ENCODE measurements at places on chromosomes 12 and 14.

GRCh38 chr14:49745191-49745590 lies 22.8 kb upstream of the KLHDC2 start:
- DNase-seq, result no peak

- peak; percentile 91 for DNase-seq
Observed at GRCh38 chr14:30223385-30223785, 295.7 kb upstream of the PRKD1 start.

DNA sequence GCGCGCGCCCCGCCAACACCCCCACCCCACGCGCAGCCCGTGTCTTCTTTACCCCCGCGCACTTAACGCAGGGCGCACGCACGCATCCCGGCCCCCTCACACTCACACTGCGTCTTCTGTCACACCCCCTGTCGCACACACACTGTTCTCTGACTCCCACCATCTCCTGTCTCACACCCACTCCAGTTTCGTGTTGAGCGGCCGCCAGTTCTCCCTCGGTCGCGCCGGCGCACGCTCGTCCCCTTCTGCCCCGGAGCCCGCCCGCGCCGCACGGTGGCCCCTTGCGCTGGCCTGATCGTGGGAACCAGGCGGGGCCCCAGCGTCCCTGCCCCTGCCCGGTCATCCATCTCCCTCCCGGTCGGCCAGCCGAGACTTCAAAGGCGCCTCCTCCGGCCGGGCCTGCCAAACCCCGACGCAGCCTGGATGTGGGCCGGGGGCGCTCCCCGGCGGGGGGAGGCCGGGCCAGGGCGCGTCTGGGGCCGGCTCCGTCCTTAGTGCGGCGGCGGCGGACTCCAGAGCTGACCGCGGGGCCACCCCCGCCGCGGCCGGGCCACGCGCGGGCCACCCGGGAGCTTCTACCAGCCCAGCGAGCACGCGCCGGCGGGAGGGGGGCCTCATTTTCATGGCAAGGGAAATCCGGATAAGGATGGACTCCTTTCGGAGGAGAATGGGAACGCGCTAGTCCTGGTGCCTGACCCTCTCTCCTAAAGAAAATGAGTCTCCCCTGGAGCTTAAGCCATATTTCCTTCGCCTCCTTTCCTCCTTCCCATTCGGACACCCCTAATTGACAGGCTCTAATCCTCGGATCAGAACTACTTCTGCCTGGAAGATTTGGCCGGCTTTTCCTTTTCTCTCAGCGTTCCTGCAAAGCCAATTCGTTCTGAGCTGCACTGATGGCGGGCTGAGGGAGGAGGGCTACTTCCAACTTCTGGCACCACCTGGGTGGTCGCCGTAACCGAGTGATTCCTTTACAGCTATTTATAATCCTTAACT lies 82.0 kb upstream of the HMGA2 start:
- DNase-seq, result no peak

- DNase-seq, result no peak
Observed at GRCh38 chr12:56391721-56392120, 29.1 kb upstream of the APOF start.

- DNase-seq, result peak; percentile 15
Observed at GRCh38 chr12:124188084-124188483, 106.8 kb upstream of the RFLNA start.

- no peak for DNase-seq
Observed at GRCh38 chr12:55670276-55670675, 33.6 kb downstream of the OR10P1 start.

GRCh38 chr12:26278266-26278665 lies 82.9 kb downstream of the SSPN start:
- no peak for DNase-seq

- peak; percentile 34 for DNase-seq
Observed at GRCh38 chr14:100304825-100305323, 1.4 kb downstream of the SLC25A29 start.

DNA sequence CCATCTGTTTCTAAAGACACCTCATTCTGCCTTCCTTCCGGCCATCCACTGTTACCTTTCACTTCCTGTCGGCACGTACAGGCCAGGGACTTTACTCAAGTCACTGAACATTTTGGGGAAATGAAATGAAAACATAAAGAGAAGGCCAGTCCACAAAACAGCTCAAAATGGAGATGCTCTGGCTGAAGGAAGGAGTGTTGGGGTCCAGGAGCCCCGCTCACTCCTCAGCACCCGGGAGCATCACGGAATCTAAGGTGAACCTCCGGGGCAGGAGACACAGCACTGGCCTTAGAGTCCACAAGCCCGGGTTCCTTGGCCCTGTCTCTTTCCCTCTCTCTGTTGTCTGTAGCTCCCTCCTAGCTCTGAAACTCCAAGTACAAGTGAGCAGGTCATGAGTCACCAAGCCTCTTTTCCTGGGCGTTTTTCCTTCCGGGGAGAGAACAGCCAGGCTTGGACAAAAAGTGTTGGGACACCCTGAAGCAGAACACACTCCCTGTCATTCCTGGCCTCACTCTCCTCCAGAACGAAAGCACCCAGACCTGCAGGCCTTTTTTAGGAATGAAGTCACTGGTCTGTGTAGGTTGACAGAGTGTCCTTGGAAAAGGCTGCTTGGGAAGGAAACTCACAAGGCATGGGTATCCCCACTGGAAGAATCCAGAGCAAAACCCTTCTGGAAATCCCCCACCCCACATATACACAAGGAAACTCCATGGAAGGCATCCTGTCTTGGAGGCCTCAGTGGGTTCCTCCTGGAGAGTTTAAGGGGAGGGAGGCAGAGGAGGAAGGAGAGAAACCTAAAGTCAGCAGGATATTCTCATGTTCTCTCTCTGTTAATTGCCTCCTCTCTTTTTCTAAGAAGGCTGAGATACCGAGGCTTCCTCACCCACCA lies 245.3 kb downstream of the ZFP36L1 start:
- no peak for DNase-seq

- no peak for DNase-seq
Observed at GRCh38 chr12:70560671-70561070, 76.6 kb downstream of the PTPRB start.

DNA sequence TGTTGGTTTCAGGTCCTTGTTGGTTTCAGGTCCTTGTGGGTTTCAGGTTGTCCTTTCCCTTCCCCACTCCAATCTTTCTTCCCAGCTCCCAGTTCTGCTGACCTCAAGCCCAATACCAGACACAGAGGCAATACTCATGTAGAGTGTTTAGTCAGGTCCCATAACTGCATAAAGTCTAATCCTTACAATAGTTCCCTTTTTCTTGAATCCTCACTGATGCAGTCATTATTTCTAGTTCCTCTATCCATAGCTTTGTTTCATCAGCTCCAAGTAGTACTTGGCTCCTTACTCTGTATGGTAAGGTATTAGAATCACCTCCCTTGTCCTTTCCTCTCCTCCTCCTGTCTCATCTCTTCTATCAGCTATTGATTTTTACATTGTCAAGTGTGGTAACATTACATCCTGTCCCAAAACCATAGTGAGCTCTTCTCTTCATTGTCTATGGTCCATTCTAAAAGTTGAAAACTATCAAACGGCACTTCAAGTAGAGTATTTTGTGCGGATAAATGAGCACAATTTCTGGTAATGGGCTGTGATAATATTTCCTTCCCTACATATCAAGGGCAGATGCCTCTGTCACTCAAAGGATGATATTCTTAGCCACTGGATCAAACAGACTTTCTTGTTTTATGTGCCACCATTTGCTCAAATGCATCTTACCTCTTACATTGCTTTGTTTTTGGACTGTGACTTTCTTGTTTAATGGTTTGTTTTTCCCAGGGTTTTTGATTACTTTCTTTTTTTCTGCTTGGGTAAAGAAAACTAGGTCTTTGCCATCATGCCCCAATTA lies 57.2 kb upstream of the JDP2 start:
- DNase-seq, result no peak

- DNase-seq, result no peak
Observed at GRCh38 chr12:110649341-110649847, 35.5 kb downstream of the TCTN1 start.

GRCh38 chr14:47149326-47149725 lies 497.7 kb upstream of the RPL10L start:
- DNase-seq, result peak; percentile 33
